ENCODE measurements at places on chromosomes 3 and 15.

- no peak for DNase-seq
These were observed 76.5 kb downstream of the MYO1E start for GRCh38 chr15:59296181-59296617.

- DNase-seq: no peak
These were observed 95.0 kb downstream of the VGLL4 start for GRCh38 chr3:11548721-11549131.

DNA sequence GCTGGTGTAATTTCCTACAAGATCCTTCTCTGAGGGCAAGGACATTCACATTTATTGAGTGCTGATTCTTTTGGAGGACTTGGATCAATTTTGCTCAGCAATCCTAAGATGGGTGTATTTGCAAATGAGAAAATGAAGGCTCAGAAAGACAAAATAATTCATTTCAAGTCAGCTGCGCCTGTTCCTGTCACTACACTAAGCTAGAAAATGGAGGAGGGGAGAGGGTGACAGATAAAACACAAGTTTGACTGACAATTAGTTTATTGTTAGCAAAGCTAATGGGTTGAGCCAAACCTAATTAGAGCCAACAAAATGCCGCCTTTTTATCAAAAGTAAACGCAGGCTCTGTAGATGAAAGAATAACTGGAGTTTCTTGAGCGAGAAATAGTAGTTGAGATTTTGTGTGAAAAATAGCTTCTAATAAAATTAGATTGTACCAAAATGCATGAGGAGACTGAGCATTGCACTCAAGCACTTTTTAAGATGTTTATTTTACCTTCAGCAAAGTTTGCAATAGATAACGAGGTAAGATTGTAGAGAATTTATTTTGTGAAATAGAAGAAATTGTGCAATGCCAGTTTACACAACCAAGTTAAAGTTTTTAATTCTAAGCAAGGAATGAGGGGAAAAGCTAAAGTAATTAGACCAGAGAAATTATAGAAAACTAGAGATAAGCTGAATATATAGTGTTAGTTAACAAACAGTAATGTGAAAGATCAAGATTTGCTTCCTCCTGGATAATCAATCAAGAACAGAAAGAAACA lies 39.6 kb upstream of the SECISBP2L start:
- no peak for DNase-seq

- DNase-seq: peak; percentile 49
These were observed 34.0 kb upstream of the CCK start for GRCh38 chr3:42300013-42300412.

DNA sequence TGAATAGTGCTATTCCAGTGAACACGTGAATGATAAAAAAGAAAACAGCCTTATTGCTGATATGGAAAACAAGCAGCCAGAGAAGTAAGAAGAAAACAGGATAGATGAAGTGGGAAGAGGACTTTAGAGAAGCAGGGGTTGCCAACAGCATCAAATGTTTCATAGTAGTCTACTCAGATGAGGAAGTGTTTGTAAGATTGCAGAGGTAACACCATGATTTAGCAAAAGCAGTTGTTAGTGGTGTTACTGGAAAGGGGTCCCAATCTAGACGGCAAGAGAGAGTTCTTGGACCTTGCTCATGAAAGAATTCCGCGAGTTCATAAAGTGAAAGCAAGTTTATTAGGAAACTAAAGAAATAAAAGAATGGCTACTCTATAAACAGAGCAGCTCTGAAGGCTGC lies 108.8 kb upstream of the MCTP2 start:
- DNase-seq: no peak

DNA sequence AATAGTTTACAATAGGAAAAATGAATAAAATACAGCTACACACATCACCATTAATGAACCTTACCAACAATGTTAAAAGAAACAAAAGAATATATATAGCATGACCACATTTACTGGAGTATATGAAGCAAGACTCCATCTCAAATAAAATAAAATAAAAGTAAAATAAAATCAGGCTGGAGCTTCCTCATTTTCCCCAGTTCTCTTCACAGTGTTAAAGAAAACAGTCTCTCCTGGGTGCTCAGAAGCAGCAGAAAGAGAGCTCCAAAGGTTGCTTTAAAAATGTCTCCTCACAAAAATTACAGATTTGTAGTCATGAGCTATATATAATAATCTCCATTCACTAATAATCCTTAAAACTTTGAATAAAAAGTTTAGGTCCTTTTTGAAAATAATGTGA lies 48.8 kb downstream of the PIK3CB start:
- DNase-seq: peak; percentile 20

DNA sequence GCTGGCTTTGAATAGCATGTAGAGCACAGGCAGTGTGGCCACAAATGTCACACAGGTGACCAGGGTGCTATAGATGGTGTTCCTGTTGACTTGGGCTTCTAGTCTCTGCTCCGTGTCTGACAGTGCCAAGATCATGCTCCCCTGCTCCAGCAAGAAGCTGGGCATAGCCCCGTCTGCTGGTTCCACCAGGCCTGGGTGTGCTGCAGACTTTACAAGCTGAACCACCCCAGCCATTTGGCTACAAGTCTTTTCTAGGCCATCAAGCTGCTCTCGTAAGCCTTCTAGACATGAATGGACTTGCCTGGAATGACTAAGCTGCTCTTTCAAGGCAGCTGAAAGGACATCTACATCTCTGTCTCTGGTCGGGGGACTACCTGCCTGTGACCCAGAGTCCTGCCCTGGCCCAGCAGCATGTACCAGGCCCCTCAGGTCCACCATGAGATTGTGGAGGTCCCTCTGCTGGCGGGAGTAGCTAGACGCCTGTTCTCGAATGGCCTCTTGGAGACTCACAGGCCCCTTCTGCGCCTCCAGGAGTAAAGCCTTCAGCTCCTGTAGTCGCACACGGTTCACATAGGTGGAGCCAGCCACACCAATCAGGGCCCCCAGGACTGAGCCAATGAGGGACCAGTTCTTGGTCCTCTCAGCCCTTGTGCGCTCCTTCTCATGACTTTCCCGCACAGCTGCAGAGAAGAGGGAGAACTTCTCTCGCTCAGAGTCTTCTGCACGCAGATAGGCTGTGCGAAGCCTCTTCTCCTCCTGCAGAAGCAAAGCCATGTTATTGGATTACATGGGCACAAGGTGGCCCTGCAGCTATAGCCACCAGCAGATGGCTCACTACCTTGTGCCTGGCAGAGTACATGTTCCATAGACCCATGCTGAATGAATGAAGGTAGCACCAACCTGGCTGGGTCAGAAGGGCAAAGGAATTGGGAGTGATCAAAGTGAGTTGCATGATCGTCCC lies 2.8 kb upstream of the PLXNB1 start:
- peak; percentile 11 for DNase-seq

DNA sequence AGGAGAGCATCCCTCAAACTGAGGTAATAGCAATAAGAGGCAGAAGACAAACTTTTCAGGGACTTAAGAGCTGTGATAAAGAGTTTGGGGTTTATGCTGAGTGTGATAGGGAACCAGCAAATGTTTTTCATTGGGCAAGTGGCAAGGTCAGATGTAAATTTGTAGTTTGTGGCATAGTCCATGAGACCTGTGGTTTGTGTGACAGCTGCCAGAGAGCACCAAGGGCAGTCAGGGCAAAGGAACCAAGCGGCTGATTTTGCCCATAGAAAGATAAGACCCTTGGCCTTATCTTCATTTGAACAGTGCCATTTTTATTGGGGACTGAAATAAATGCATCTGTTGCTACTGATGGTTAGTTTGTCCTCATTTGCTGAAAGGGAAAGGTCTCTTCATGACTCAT lies 220.3 kb downstream of the LRRN1 start:
- no peak for DNase-seq

DNA sequence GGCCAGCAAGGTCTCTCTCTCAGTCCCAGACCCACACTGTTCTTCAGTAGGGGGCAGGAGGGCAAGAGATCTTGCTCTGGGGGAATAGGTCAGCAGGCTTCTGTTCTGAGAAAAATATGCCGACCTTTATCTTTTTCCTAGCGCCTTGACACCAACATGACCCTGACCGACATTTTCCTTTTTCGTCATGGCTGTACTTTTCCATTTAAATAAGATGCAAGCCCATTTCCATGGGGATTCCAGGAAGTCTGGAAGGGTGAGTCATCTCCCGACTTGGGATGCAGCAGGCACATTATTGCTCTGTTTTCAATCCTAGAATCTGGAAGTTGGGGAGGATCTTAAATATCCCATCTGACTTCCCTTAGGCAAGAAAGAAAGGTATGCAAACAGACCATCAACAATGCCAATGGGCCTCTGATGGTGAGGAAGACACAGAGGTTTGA lies 261.5 kb upstream of the LRTM1 start:
- DNase-seq: no peak

DNA sequence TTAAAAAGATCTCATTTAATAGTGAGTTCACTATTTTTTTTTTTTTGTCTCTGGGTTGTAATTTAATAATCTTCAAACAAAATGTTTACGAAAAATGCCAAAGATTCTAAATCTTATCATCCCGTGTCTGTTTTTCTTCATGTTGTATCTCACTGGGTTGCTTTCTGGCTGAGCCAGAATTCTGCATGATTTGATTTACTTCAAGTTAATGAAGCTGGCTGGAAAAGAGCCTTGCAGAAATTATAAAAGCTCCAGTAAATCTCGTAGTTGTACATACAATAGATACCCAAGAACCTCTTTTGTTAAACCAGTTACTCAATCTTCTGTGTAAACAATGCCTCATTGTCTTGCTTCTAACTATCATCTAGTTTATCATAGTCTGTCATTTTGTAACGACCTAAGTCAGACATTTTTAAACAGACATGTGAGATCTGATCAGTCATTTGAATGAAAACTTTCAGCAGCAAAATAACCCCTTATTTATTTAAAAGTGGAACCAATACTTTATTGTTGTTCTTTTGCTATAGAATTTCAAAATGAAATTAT lies 249.0 kb downstream of the MCTP2 start:
- no peak for DNase-seq

GRCh38 chr3:197899833-197900478 lies 50.0 kb upstream of the RPL35A start:
- no peak for DNase-seq

GRCh38 chr3:141343077-141343476 lies 25.2 kb upstream of the ZBTB38 start:
- DNase-seq: no peak

- DNase-seq: no peak
These were observed 348.2 kb downstream of the RORA start for GRCh38 chr15:60880949-60881348.

DNA sequence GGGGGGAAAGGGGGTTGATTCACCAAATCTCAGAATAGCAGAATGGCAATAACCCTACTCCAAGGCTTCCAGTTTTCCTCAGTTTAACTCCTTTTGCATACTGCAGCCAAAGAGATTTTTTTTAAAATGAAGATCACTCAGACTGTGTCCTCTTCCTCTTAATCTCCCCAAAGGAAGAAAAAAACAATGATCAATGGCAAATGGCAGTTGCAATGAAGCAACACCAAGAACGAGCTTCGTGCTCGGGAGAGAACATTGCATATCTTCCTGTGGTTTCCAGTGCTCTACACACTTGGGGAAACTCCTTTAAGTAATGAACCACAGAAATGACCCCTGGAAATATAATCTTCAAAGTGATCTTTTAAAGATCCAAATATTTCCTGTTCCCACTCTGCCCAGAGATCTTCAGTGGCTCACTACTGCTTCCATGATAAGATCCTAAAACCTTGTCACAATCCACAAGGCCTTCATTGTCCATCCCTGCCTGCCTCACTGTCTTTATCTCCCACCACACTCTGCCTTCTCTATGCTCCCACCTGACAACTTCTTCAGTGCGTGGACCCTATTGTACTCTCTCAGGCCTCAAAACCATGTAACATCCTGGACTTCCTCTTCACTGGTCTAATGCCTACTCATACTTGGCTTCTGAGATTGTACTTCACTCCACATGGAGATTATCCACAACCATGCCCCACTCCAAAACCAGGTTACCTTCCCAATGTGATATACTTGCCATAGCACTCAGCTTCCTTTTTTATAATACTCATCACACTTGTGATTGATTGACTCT lies 394.8 kb downstream of the FHIT start:
- DNase-seq: peak; percentile 80

- peak; percentile 16 for DNase-seq
These were observed 231.1 kb upstream of the CNTN6 start for GRCh38 chr3:861721-862120.

GRCh38 chr3:27085829-27086730 lies 283.1 kb downstream of the NEK10 start:
- no peak for DNase-seq

GRCh38 chr3:156256256-156256655 lies 135.9 kb downstream of the KCNAB1 start:
- no peak for DNase-seq

- DNase-seq: no peak
These were observed 1354.1 kb upstream of the EPHA6 start for GRCh38 chr3:95460274-95460673.

DNA sequence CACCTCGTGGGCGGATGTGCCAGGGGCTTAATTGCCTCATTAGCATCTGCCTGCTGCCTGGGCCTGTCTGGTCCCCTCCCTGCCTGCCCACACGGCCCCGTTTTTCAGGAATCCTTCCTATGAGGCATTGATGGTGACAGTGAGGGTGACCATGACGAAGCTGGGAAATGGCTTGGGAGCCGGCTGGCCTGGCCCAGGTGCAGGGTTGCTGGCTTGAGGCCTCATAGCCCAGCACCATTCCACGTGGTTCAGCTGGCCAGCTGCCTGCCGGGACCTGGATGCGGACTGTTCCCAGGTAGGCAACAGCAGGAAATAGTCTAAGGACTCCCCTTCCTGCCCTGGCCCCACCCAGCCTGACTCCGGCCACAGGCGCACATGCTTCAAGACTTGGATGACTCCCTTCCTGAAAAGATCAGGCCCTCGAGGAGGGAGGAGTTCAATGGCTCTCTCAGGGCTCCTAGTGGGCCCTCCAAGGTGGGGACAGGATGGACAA lies 8.9 kb upstream of the DUSP7 start:
- DNase-seq: no peak

DNA sequence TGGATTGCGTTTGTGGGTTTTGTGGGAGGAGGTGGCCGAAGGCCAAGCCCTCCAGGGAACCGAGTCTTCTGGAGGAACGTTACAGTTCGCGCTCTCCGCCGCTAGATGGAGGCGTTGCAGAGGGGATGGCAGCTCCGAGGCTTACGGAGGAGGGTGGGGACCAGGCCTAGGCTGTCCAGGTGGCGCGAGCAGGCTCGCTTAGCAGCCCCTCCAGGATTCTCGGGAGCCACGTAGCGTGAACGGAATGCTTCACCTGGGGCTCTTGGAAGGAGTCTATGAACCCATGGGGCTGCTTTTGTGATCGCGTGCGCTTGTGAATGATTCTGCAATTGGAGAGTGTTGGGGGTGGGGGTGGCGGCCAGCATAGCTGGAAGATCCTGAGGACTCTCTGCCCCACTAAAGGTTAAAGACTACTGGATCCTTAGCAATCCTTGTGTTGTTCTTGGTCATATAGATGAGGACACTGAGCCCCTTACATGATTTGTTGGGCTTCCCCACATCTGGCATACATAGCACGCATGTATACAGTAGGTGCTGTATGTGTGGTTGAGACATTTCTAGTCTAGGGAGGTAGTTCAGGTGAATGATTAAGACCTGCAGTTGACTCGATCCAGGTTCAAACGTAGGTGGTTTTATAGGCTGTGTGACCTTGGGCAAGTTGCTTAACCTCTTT lies 25.7 kb downstream of the FAM3D start:
- DNase-seq: peak; percentile 81

Data from Kasumi-1 (cell line).